ENCODE measurements at places on chromosomes 7 and 10. TPM values are rescaled to one million over a fixed set of nuclear protein-coding genes. Genes with fewer than 3 reads are reported as not detected.

The NME8 gene
- not detected for total RNA-seq

DNA sequence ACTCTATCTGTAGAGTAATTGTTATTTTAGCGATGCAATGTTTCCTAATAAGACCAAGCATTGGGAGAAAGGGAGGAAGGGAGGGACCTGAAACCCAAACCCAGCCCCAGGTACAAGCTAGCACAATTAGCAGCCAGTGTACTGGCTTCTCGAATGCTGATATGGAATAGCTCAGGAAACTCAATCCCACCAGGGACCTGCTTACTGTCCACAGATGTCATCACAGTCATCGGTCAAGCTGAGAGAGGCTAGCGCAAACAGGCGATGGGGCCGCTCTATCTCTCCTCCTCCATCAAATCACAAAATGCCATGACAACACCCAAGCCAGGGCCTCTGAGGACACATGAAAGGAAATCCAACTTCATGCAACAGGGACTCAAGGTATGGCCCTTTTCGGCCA is 192.1 kb downstream of the KCNMA1 start:
- no peak for DNase-seq

DNA sequence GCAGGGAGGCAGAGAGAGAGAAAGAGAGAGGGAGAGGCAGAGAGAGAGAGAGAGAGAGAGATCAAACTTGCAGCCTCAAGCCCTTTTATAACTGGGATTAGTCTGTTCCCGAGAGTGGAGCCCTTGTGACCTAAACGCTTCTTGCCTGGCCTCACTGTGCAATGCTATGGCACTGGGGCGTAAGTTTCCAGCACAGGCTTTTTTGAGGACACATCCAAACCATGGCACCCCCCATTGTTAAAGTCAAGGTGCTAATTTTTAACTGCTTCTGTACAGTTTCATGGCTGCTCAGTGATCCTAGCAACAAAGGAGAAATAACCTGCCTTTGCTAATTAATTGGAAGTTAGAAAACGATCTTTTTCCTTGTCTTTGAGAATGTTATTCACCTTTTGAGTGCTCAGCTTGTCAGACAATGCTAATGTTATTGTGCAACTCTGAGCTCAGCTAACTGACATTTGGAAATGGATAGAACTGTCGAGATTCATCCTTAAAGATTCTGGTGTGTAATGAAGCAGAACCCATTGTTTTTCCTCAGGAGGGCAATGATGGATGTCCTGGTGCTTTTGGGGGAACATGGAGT is 268.4 kb downstream of the GLRX3 start:
- no peak for DNase-seq

The CYP2C19 gene
- total RNA-seq = not detected

DNA sequence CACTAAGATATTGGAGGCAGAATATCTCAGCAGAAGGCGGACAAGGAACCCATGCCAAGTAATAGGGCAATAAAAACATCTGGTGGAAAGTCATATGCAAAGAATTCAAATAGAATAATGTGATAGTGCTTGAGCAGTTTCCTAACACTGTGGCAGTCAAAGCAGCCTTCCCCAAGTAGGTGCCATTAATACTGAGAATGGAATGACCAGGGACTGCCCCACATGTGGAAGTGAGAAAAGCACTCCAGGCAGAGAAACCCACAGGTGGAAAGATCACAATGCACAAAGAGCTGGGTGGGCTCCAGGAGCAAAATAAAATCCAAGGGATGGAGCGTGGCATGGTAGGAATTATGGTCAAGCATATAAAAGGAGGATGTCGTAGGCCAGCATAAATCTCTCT is 64.4 kb upstream of the NME8 start:
- DNase-seq = no peak

GRCh38 chr10:100750291-100751210 is 5.2 kb downstream of the PAX2 start:
- no peak for DNase-seq

GRCh38 chr7:51230723-51231122 is 85.9 kb downstream of the COBL start:
- no peak for DNase-seq

GRCh38 chr7:9391221-9391620 is 957.8 kb downstream of the NXPH1 start:
- no peak for DNase-seq

DNA sequence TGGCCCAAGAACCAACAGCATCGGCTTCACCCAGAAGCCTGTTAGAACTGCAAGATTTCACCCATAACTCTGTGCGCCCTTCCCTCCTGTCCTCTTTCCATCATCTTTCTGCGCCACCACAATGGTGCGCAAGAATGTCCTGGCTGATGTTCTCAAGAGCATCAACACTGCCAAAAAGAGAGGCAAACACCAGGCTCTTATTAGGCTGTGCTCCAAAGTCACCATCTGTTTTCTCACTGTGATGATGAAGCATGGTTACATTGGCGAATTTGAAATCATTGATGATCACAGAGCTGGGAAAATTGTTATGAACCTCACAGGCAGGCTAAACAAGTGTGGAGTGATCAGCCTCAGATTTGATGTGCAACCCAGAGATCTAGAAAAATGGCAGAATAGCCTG is 115.2 kb upstream of the FGFR2 start:
- no peak for DNase-seq

The PAPOLB gene
- 0.11 TPM for total RNA-seq

- DNase-seq = peak; percentile 50
These were observed 62.7 kb downstream of the MAD1L1 start for GRCh38 chr7:2169923-2170575.

GRCh38 chr7:98836811-98837629 is 32.8 kb downstream of the TMEM130 start:
- DNase-seq = no peak

The THSD7A gene
- 0.85 TPM for total RNA-seq

DNA sequence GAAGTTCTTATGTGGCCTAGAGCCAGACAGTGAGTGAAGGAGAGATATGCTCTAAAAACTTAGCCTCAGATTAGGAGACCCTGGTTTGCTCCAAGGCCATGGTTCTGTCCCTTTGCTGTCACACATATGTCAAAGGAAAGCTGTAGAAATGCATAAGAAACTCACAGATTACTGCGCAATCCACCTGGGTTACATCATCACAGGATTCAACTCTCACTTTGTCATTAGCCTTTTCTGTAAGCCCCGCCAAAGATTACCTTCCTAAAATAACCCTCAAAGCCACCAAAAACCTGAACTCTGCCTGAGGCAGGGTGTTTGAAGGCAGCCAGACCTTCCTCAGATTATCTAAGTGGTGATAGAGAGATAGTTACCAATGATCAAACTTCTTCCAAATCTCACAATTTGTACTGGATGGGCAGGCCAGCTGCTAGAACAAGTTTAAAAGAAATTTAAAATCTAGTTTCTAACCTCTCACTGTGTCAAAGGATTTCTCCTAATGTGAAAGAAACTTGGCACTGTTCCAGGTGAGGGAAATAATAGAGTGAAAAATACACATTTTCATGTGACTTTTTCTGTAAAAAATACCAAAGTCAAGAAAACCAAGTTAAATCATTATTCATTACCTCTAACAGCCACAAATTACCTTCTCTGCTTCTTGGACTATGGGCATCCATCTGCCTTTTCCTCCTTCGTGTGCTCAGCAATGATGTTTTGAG is 567.2 kb downstream of the SUGCT start:
- no peak for DNase-seq

The METTL27 gene
- not detected for total RNA-seq

DNA sequence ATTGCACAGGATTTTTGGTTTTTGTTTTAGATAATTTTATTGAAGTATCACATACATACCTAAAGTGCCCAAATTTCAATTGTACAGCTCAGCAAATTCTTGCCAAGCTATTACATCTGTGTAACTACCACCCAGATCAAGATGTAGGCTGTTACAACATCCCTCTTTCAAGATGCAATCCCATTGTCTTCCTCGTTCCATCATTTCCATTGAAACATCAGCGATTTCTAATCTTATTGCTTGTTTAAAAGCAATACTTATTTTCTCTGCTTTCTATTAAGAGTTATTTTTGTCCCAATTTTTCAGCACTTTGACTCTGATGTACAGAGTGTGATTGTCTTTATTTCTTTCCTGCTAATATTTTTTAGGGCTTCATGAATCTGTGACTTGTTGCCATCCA is 372.8 kb upstream of the SHH start:
- DNase-seq = no peak

The SFRP5 gene
- 260 TPM for total RNA-seq
